ENCODE measurements at places on chromosomes 3 and 15. TPM values are rescaled to one million over a fixed set of nuclear protein-coding genes. Genes with fewer than 3 reads are reported as not detected.

- DNase-seq: no peak
These were observed 874.1 kb downstream of the ZPLD1 start for GRCh38 chr3:103308921-103309320.

DNA sequence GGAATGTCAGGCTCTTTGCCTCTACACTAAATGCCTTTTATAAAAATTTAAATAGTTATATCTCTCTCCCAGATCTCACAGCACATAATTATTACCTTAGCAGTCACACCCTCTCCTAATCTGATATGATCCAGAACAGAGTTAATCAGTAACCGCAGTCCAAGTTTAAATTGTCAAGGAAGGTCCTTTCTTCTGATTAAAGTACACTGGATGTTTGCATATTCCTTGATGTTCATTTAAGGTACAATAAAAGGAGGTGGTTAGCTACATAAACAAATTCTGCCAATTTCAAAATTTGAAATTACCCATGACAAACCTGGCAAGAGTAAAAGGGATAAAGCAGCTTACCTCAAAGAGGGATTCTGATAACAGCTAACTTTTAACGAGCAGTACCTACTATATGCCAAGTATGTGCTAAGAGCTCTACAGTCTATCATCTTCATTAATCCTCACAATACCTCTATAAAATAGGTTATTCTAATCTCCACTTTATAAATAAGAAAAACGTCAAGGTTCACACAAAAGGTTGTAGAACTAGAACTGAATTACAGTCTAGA lies 4.3 kb downstream of the GOLIM4 start:
- DNase-seq: no peak

The SLCO3A1 gene
- 3.6 TPM for total RNA-seq

The SCN11A gene
- 0.27 TPM for total RNA-seq

GRCh38 chr3:150081084-150081483 lies 110.4 kb upstream of the PFN2 start:
- DNase-seq: no peak

DNA sequence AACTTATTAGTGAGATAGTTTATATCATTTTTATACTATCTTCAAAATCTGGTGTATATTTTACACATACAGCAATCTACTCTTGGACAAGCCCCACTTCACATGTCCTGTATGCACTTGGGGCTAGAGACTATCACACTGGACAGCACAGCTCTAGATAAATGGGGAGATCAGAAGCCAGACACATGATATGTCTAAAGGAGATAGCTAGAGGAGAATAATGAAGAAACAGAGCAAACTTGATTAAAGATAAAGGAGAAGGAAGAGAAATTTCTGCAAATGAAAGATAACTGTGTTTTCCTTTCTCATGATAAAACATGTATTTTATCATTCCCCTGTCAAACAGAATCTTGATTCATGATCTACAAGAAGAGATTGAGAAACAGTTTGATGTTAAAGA lies 13.0 kb downstream of the CPA3 start:
- no peak for DNase-seq

The ACP3 gene
- total RNA-seq: 1.8 TPM

The HCLS1 gene
- 0.92 TPM for total RNA-seq

- no peak for DNase-seq
These were observed 584.4 kb upstream of the TBL1XR1 start for GRCh38 chr3:177781686-177782161.

- no peak for DNase-seq
These were observed 188.8 kb upstream of the CRBN start for GRCh38 chr3:3368306-3368705.

The NRG4 gene
- not detected for total RNA-seq

The CCR2 gene
- not detected for total RNA-seq

The TMEM266 gene
- total RNA-seq: 0.21 TPM

DNA sequence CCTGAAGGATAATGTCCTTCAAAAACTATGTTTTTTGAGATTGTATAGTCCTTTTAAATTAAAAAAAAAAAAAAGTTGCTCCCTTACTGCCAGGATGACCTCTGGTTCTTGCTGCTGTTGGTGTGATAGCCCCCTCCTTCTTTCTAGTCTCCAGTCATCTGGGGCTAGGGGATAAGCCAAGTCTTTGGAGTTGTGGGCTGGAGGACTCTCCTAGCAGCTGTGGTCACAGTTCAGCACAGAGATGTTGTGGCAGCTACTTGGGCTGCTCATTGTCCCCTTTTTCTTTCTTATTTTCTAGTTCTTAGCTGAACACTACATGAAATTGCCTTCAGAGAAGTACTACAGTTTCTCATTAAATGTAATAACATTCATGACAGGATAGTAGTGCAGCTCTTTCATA lies 39.2 kb upstream of the APH1B start:
- no peak for DNase-seq

The ALPK3 gene
- 54.5 TPM for total RNA-seq

The CYP1A2 gene
- not detected for total RNA-seq

The PLSCR2 gene
- total RNA-seq: 0.62 TPM

The ANKRD34C gene
- not detected for total RNA-seq

- DNase-seq: no peak
These were observed 440.5 kb downstream of the NTRK3 start for GRCh38 chr15:87816016-87816415.

The WDR93 gene
- 0.41 TPM for total RNA-seq

DNA sequence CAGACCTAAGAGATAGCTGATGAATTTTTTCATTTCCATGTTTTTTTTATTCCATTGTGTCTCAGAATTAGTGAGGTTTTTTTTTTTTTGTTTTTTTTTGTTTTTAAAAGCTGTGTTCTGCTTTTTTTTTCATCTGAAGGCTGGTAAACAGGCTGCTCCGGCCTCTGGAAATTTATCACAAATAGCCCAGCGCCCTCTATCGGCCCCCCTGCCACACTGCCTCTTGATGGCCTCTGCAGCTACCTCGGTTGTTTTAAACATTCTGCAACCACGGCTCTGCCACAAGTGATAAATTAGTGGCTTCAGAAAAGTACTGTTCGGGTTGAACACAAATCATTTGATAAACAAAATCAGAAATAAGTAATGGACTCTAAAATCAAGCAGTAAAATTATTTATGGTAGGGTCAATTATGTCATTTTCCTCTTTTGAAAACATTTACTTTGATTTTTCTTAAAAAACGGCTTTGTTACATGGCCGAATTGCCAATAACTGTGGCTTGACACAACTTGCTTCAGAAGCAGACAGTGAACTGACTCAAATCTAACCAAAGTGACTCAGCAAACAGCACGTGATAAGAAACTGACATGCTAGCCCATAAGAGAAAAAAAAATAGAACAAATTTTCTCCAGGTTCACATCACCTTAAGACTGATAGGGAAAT lies 87.8 kb downstream of the RSL24D1 start:
- no peak for DNase-seq
